ENCODE measurements at places on chromosomes 6 and 20.

GRCh38 chr6:90066697-90067096 is 172.4 kb downstream of the GJA10 start:
- no peak for DNase-seq

- no peak for DNase-seq
Observed at GRCh38 chr20:47343007-47343472, 13.5 kb downstream of the ZMYND8 start.

GRCh38 chr6:12026120-12026519 is 14.0 kb downstream of the HIVEP1 start:
- no peak for DNase-seq

DNA sequence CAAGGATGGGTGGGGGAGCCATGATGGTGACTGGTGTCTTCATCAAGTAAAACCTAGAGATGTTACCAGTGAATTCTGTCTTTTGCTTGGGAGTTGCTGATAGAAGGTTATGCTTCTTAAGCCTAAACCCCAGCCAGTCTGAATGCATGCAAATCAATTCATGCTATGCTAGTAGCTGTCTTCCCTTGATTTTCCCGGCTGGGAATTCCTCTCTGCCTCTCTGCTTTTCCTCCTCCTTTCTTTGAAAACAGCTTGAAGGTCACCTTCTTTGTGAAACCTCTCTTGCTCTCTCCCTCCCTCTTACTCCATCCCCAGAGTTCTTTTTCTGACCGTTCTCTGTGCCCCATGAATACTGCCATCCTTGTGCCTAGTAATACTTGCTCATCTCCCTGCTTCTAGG is 58.9 kb downstream of the TMEM200A start:
- no peak for DNase-seq

- DNase-seq = peak; percentile 7
Observed at GRCh38 chr6:117264692-117265409, 507 bp upstream of the VGLL2 start.

- DNase-seq = no peak
Observed at GRCh38 chr20:50138120-50138478, 15.4 kb downstream of the PEDS1 start.

DNA sequence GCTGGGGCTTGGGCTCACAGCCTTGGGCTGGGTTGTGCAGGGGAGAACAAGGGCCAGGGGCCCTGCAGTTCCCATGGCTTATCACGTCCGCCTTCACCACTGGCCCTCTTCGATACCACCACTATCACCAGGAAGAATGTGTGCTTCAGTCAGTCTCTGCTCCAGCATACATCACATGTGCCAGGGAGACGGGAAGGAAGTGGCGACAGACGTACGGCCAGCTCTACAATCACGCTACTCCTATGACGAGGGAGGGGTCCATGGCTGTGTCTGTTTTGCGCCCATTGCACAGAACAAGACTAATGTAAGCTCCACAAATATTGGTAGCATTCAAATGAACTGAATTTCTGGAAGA is 72.1 kb downstream of the TRAM2 start:
- no peak for DNase-seq

DNA sequence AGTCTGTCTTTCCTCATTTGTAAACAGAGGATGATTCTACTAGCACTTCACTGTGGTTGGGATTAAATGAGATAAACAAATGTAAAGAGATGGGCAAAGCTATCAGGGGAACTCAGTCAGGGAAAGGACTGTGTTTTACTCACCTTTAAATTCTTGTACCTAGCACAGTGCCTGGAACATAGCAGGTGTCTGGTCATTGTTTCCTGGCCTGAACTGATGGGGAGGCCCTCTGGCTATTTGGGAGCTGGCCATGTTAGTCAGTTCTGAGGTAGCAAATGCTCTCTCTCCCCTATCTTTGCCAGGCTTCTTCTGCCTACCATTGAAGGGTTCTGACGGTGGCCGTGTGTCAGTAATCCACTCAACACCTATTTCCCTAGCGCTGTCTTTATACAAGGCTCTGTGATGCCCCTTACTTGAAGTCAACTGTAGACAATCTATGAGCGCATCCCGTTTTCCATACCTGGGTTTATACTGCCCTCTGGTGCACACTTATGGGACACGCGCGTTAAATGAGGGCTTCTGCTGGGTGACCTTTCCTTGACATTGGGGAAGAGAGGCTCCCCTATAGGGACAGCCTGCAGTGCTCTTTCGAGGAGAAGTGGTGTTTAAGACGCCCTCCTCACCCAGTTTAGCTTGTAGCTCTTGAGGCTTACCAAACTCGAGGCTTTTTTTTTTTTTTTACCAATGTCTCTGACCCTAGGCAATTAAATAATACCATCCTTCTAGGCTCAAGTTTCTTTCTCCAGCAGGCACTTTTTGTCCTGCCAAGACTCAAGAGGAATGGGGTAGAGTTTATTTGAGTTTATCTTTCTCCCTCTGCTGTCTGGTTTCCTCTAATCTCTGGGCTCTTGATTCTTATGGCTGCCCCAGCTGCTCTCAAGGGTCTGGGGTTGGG is 4.0 kb upstream of the SPATS1 start:
- peak; percentile 65 for DNase-seq

DNA sequence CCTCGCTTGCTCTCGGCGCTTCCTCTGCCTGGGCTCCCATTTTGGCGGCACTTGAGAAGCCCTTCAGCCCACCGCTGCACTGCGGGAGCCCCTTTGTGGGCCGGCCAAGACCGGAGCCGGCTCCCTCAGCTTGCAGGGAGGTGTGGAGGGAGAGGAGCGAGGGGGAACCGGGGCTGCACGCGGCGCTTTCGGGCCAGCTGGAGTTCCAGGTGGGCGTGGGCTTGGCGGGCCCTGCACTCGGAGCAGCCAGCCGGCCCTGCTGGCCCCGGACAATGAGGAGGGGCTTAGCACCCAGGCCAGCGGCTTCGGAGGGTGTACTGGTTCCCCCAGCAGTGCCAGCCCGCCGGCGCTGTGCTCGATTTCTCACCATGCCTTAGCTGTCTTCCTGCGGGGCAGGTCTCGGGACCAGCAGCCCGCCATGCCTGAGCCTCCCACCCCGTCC is 10.2 kb upstream of the SRPK1 start:
- DNase-seq = no peak

DNA sequence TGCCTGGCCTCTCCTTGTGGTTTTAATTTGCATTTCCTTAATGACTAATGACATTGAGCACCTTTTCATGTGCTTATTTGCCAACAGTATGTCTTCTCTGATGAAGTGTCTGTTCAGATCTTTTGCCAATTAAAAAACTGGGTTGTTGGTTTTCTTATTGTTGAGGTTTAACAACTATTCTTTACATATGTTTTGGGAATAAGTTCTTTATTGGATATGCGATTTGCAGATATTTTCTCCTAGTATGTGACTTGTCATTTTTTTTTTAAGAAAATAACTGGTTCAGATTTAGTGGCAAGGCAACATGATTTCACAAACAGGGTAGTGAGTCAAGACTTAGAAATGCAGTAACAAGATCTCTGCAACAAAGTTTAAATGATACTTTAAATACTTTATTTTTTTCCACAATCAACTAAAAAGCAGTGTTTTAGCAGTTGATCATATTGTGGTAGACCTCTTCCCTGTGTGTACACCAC is 67.8 kb downstream of the TIAM2 start:
- DNase-seq = no peak

DNA sequence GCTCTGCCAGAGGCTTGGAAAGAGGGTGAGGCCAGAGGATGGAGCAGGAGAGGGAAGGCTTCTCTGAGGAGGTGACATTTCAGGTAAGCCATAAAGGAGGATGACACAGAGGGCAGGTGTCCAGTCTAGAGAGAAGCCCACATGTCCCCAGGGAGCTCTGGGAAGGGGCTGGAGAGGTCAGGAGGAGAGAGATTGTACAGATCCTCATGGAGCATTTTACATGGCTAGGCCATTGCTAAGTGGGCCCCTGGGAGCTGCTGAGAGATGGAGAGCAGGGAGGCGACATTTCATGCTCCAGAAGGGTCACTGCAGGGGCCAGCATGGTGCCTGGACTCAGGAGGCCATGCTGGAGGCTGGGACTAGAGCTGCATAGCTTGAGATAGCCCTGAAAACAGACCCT is 124.5 kb downstream of the TOX2 start:
- no peak for DNase-seq

DNA sequence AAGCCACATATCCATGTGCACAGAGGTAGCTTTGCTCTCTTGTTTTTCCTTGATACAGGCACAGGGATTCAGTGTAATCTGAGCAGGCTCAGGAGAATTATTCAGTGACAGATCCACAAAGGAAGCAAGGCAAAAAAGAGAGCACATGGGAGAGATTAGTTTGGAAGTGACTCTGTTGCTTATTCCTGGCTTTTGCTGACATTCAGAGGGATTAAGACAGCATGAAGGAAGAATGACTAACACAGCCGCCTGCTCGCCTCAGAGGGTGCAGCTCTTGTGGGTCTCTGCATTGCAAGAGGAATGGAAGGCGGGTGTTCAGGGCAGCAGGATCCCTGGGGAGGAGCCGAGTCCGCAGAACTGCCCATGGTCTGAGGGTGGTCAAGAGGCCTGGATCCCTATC is 203.4 kb upstream of the KCNQ5 start:
- no peak for DNase-seq

DNA sequence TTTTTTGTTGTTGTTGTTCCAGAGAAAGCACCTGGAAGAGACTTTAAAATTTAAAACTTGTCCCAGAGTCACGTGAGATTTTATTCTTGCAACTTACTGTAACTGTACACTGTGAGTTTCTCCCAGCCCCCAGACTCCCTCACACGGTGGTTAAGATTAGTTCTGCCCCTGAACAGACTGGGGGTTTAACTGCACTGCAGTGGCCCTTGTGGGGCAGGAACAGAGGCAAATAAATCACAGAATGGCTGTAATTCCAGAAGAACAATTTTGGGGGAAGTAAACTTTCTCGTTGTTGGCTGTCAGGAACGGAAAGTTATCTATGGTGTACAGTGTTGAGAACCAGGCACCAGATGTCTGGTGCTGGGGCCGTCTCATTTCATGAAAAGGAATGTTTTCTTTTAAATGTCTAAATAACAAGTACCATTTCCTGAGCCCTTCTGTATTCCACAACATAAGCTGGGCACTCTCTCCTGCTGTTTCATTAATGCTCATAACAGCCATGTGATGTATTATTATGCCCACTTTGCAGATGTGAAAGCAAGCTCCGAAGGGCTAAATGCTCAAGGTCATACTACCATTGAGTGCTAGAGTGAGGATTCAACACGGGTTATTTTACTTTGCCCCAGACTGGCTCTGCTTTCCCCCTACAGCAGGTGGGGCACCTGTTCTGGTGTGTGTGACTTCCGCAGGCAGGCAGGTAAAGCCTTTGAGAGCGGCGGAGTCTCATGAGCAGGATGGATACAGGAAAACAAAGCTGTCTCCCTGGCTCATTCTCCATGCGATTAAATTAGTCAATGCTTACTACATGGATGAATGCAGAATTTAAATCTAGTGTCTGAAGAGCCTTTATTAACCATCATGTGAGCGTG is 30.5 kb downstream of the CNKSR3 start:
- no peak for DNase-seq

GRCh38 chr6:169208011-169208410 is 45.6 kb downstream of the THBS2 start:
- no peak for DNase-seq

DNA sequence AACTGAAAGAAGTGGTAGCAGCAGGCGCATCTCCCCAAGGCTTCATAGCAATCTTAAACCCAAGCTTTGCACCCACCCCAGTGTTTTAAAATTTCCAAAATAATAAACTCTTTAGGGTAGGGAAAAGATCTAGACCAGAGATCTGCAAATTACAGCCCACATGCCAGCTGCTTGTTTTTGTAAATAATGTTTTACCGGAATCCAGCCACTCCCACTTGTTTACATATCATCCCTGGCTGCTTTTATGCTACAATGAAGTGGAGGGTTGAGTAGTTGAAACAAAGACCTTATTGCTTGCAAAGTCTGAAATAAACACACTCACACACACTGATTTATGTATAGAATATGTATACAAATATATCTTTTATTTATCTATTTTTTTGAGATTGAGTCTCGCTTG is 30.0 kb downstream of the SLX4IP start:
- DNase-seq = no peak

GRCh38 chr6:163309491-163310026 is 105.0 kb upstream of the QKI start:
- no peak for DNase-seq

DNA sequence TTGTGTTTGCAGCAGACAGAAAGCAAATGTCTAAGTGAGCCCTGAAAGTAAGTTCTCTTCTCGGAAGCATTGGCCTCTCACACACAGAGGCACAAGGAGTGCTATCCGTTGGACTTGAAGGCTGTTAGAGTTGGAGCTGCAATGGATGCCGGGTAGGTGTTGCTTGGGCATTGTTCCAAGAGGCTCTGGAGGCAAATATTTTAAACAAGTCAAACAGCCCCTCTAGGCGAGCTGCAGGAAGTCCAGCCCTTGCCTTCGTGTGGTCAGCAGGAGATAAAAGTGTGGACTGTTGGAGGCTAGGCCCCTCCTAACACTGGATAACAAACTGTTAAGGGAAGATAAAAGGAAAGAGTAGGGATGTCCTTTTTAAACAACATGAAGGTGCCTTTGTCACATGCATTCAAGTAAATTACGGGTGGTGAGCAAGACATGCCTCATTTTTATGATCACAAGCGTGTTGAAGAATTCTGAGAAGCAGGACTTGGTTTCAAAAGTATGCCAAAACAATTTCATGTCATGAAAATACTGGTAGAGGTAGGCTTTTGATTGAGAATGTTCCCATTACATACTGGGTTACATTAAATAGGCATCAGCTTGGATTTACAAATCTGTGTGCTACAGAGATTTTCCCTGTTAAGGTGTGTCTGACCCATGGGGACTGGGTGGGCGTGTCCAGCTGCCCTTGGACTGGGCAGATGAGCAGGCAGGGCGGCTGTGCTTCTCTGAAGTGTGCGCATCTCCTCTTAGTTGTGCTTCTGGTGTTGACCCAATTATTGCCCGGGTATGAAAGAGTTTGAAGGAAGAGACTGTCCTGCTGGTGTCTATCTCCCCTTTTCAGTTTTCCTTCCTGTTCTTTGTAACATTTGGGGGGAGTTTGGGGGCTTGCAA is 57.5 kb downstream of the RREB1 start:
- no peak for DNase-seq

DNA sequence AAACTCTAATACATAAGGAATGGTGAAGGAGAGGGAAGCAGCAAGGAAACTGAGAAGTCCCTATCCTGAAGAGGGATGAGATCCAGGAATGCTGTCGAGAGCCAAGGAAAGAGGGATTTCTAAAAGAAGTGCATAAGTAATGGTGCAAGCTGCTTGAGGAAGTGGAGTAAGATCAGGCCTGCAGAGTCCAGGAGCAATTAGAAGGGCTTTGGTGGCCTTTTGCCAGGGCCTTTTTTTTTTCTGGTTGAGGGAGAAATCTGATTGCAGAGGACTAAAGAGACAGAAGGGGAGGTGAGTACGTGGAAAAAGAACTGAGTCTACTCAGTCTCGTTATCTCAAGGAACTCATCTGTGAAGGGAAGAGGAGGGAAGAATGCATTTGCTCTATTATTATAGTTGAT is 396.2 kb downstream of the UTRN start:
- no peak for DNase-seq

- no peak for DNase-seq
Observed at GRCh38 chr6:90454836-90455427, 131.9 kb downstream of the MAP3K7 start.
